Panc1 (cell line): ENCODE measurements at places on chromosomes 16 and 17. TPM values are rescaled to one million over a fixed set of nuclear protein-coding genes. Genes with fewer than 3 reads are reported as not detected.

DNA sequence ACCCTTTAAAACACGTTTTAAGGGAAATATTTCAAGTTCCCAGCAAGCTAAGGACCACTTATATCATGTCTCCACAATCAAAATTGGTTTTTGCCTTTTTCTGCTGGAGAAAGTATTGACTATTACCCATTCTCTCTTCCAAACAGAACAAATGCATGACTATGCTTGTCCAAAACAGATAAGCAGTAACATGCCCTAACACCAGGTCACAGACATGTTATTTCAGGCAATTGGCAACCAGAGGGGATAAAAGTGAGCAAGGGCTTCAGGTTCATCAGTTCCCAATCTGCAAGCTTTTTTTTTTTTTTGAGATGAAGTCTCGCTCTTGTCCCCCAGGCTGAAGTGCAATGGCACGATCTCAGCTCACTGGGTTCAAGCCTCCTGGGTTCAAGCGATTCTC, 15.0 kb downstream of the SKA2 start:
- DNase-seq = no peak

TBC1D28 gene
- total RNA-seq = not detected

- no peak for DNase-seq
Observed at GRCh38 chr17:37605813-37606505, 3.3 kb downstream of the SYNRG start.

DNA sequence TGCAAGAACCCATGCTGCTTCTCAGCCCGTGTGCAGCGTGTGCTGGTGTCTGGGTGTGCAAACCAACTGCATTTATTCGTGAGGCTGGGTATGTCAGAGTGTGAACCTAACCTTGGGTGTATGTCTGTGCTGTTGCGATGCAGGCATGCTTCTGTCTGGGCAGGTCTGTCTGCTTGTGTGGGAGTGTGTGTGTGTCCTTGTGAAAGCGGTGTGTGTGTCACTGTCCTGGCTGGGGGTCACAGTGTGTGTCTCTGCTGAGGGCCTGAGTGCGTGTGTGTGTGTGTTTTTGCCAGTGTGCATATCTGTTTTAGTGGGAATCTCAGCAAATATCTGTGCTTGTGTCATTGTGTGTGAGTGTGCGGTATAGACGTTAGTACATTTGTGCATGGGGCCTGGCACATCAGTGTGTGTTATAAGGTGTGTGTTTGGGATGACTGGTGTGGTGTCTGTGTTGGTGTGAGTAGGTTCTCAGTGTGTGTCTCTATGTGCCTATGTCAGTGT, 121.8 kb downstream of the CYLD start:
- no peak for DNase-seq

DNA sequence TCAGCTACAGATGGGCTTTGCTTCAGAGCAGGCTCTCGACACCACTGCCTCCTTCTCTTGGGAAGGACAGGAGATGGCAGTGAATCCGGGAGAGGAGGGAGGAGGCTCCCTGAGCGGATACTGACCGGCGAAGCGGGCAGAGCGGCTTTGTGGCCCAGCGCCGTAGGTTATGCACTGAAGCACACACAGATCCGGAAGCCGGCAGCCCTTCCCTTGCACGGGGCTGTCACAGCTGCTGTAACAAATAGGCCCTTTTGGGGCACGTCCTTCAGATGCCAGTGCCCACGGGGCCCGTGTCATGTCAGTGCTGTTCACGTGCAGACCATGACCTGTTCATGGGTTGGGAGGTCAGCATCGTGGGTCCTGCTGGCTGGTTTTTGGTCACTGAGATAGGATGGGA, 144.7 kb upstream of the CHMP6 start:
- DNase-seq = no peak

DNA sequence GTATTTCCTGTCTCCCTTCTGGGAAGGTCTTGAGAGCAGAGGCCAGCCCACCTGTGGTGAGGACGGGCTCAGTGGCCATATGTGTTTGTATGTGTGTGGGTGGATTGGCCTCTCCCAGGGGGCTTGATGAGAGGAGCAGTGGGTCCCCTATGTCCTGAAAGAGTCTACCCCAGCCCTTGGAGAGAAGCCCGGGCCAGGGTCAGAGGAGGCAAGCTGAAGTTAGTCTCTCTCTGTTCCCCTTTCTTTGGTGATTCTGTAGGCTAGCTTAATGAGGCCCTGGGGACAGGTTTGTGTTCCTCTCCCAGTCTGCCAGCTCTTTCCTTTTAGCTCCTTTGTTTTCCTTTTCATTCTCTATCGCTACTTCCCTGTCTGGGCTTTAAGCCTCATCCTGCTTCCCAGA, 23.8 kb upstream of the NFATC3 start:
- no peak for DNase-seq

DNA sequence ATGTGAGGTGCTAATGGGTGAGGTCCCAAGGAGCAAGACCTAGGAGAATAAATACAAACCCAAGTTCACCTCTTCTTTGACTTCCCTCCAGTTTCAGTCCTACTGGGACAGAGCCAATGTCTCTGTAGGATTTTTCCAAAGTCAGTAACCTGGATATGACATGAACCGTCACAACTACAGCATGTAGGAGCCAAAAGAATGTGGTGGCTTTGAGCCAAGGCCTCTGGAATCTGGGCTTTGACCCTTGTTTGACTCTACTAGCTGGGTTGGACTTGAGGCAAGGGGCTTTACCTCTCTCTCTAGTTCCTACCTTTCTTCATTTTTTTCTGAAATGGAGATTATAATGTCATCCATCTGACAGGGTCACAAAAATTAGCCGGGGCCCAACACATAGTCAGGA, 91.4 kb downstream of the CACNG3 start:
- no peak for DNase-seq

GRCh38 chr16:24054741-24055491, 201.2 kb upstream of the CACNG3 start:
- DNase-seq = no peak

C17orf113 gene
- total RNA-seq = 0.74 TPM

- DNase-seq = no peak
Observed at GRCh38 chr16:89096768-89097391, 3.2 kb downstream of the ACSF3 start.

- DNase-seq = no peak
Observed at GRCh38 chr17:10286324-10286723, 86.5 kb downstream of the MYH13 start.

GRCh38 chr17:17343160-17343735, 40.1 kb downstream of the NT5M start:
- no peak for DNase-seq

HSD17B1 gene
- total RNA-seq = 5.4 TPM

ST6GALNAC1 gene
- total RNA-seq = 0.15 TPM

DNA sequence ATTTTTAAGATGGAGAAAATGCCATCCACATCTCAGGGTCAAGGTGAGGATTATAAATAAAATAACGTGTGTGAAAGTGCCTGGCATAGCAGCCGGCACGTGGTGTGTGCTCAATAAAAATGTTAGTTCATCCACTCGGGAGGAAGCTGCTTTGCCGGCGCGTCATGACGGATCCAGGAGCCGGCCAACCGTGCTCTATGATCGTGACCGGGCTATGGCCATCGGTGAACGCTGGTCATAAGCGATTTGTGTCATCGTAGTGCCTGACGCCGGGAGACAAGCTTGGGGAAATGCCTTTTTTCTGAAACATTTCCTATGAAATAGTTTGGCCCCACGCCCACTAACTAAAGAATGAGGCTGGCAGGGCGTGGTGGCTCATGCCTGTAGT, 74.0 kb downstream of the CMC2 start:
- no peak for DNase-seq

TMEM114 gene
- not detected for total RNA-seq

DNA sequence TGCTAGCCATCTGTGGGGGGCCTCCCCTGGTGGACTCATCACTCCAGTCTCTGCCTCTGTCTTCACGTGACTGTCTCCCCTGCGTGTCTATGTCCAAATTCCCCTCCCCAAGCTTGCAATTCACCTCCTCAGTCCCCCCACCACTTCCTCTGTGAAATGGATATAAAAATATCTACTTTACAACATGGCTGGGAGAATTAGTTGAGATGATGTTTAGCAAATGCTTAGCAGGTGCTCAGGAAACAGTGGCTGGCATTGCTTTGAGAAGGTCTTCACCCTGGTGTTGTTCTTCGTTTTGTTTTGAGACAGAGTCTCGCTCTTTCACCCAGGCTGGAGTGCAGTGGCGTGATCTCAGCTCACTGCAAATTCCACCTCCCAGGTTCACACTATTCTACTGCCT, 8.3 kb upstream of the ZCCHC14 start:
- no peak for DNase-seq

SLC47A1 gene
- 16.1 TPM for total RNA-seq

ZFHX3 gene
- 7.1 TPM for total RNA-seq

DNA sequence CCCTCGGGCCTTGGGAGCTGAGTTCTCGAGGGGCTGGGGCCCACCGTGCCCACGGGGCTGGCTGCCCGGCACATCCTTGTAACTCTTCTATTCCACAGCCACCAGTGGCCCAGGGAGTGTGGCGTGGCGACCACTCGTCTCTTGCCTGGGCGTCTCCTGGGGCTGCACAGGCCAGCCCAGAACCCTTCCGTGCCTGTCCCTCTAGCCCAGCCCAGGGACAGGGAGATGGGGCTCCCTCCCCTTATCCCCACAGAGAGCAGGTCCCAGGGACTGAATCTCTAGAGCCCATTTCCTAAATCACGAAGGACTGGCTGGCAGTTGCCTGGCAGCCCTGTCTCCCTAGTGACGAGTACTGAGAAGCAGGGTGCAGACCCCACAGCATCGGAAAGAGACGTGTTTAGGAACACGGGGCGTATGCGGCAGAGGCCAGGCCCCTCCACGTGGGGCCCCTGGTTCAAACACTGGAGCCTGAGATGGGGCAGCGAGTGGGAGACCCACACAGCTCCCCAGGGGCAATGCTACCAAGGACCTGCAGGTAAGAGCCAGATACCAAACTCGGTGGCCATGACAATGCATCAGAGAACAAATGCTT, 51.0 kb downstream of the TIMM22 start:
- no peak for DNase-seq

DNA sequence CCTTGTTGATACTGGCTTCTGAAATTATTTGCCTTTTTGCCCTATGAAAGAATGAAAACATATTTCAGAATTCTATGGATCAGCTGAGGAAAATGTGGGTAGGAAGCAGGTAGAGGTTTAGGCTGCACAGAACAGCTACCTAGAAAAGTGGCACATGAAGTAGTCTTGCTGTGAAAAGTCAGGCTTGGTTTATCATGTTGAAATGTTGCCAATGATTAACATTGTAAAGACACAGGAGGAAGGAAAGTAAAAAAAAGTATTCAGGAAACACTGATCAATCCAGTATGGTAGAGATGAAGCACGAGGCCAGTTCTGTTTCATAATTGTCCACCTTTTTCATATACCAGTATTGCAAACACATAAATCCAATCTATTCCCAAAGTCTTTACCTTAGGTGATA, 29.9 kb downstream of the ABCA6 start:
- DNase-seq = no peak

DNA sequence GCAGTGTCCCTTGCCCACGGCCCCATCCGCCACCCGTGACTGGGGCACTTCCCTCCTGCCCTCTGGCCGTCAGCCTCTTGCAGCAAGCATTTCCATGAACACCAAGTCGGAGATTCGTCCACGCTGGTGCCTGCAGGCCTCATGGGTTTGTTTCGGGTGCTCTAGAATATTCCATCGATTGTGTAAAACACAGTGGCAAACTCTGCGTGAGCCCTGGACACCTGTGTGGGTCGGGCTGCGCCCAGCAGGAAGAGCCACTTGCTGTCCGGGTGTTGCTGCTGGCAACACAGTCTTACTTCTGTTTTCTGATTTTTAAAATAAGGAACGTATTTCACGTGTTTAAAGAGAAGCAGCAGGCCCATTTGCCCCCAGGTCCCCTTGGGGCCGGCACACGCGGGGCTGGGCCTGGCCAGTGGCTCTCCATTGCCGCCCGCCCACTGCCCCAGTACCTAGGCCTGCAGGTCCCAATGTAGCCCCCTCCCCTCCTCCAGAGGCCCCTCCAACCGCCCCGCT, 10.0 kb downstream of the CYBC1 start:
- DNase-seq = no peak

DNA sequence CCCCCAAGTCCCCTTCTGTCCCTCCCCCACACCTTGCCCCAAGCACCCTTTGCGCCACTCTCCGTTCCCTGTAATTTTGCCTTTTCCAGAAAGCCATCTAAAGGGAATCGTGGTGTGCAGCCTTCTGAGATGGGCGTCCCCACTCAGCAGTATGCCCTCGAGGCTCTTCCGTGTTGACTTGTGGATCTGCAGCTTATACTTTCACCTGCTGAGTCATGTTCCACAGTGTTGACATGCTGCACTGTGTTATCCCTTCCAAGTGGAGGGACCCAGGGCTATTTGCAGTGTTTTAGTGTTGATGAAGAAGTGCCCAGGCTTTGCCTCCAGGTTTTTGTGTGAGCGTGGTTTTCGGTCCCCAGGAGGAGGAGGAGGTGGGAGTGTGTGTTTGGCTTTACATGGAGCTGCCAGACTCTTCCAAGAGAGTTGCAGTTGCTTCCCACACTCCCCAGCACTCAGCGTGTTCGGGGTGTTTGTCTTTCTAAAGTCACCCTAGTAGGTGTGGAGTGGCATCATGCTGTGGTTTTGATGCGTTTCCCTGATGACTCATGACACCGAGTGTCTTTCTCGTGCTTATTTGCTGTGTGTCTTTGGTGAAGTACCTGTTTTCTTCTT, 32.1 kb upstream of the JPT2 start:
- DNase-seq = peak; percentile 18

ABCC3 gene
- total RNA-seq = 128 TPM

GAS2L2 gene
- total RNA-seq = not detected

MED13 gene
- total RNA-seq = 69.5 TPM

GRCh38 chr16:73092236-73092781, 44.4 kb upstream of the ZFHX3 start:
- no peak for DNase-seq

MLYCD gene
- total RNA-seq = 2.2 TPM

- DNase-seq = peak; percentile 99
Observed at GRCh38 chr16:15996432-15997109, 47.2 kb downstream of the ABCC1 start.

DNA sequence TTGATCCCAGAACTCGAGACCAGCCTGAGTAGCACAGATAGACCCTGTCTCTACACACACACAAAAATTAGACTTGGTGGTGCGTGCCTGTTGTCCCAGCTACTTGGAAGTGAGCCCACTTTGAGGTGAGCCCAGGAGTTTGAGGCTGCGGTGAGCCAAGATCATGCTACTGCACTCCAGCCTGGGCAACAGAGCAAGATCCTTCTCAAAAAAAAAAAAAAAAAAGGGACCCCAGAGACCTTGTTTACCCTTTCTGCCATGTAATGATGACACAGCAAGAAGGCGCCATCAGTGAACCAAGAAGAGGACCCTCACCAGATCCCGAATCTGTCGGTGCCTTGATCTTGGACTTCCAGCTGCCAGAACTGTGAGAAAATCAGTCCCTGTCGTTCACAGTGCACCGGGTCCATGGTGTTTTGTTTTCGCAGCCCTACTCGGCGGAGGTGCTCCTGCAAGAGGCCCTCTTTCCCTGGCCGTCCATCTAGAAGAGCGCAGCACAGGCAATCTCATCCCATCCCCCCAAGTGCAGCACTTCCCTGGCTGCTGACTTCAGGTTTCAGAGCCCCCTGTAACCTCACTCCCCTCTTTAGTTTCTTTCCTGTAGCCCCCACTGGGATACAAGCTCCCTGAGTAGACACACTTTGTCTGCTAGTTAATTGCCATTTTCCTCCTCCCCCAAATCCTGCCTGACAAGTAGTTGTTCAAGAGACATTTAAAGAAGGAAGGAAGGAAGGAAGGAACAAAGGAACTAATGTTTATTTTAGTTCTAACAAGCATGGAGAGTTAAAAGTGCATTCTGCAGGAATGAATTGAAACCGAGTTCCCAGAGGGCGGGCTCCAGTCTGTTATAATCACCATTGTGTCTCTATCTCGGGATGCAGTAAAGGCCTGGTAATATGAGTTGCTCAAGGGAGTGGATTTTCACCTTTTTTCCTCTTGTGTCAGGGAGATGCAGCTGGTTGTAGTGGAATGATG, 115.3 kb downstream of the SNX29 start:
- DNase-seq = no peak
